Stimulated activated CD8-positive, alpha-beta memory T cell treated with anti-CD3 and anti-CD28 coated beads, Interleukin-2, amount 100 ng/mL, for 48 hours (primary cell): ENCODE measurements at places on chromosomes 11 and 22.

DNA sequence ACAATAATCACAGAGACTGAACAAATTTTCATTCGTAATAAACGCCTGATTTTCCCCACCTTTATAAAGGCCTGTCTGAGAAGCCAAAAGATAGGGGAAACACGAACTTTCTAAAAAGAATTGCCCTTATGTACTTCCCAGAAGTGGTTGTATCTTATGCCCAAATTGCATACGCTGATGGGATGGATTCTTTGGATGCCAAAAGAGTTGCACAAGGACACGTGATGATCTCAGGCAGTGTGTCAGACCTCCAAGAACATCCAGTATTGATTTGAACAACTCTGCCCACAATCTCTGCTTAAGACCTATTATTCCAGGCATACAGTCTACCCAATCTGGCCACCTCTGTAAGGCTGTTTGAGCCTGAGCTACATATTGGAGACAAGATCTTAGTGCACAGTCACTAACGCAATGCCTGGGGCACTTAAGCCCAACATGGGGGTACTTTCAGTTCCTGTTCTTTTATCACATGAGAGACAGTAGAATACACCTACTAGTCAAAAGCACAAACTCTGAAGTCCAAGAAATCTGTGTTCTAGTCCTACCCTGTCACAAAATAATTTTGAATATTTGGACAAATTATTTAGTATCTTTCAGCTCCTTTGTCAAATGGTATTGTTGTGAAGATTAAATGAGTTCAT is 38.9 kb downstream of the OR10A6 start:
- no peak for DNase-seq

GRCh38 chr11:105449100-105449734 is 160.7 kb upstream of the GRIA4 start:
- DNase-seq: no peak

DNA sequence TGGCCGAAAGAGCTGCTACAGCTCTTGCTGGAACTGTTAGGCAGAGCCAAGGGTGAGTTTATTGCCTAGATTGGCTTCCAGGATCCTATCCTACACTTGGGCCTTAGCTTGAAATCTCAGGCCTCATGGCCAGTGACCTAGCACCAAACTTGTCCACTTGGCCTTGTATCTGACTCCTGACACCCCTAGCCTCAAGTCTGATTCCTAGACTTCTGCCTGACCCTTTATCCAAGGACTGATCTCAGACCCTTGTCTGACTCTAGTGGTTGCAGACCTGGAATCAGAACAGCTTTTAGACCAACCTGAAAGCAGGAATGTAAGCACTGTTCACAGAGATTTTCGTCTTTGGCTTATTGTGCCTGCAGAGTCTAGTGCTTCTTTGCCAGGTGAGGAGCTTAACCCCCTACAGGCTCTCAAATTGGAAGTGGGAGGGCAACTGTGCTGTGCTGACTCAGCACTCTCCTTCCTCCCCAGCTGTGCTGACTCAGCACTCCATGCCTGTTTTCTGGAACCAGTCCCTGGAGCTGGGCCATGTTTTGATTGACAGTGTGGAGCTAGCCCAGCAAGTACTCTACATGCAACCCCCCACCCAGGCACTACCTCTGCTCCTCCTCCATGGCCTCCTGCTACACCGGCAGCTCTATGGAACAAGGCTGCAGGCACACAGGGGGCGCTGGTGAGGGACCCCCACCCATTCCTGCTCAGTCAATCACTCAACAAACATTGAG is 35.1 kb downstream of the RRP8 start:
- no peak for DNase-seq

GRCh38 chr11:131827430-131827829 is 457.0 kb downstream of the NTM start:
- DNase-seq: no peak

DNA sequence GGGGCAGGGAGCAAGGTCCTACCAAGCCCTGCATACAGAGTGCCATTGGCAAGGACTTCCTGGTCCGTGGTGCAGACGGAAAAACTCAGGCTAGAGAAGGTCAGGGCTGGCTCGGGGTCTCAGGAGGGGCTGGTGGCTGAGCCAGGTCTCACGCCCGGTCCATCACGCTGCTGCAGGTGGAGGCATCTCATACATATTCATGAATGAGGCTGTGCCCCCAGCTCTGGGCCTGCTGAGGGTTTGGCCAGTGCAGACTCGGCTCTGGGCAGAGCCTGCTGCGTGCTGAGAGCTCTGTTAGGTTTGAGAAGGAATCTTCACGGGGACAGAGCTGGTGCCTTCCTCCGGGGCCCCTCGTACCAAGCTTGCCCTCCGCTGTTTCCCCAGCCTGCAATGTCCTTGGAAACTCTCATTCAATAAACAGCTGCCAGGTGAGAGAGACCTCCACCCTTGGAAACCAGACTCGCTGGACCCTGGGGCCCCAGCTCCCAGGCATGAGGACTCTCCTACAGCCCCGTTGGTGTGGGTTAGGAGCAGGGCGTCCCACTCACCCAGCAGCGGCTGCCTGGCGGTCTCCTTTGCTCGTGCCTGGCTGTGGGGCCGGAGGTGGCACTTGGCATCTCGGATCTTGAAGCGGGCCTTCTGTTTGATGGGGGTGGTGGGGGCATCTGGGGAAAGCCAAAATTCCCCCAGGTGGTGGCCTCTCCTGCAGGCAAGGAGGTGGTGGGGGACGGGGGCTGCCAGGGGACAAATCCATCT is 33.9 kb upstream of the TTLL12 start:
- DNase-seq: no peak

- DNase-seq: no peak
Measured at GRCh38 chr11:8987446-8987845, 16.4 kb downstream of the NRIP3 start.

- DNase-seq: no peak
Measured at GRCh38 chr22:45934659-45935341, 42.2 kb downstream of the WNT7B start.

GRCh38 chr11:32435511-32435941 is at the start of gene WT1:
TSS of gene WT1 (minus strand) at chr11:32435539.
- no peak for DNase-seq

GRCh38 chr22:37474447-37475090 is 11.6 kb downstream of the MFNG start:
- DNase-seq: no peak

DNA sequence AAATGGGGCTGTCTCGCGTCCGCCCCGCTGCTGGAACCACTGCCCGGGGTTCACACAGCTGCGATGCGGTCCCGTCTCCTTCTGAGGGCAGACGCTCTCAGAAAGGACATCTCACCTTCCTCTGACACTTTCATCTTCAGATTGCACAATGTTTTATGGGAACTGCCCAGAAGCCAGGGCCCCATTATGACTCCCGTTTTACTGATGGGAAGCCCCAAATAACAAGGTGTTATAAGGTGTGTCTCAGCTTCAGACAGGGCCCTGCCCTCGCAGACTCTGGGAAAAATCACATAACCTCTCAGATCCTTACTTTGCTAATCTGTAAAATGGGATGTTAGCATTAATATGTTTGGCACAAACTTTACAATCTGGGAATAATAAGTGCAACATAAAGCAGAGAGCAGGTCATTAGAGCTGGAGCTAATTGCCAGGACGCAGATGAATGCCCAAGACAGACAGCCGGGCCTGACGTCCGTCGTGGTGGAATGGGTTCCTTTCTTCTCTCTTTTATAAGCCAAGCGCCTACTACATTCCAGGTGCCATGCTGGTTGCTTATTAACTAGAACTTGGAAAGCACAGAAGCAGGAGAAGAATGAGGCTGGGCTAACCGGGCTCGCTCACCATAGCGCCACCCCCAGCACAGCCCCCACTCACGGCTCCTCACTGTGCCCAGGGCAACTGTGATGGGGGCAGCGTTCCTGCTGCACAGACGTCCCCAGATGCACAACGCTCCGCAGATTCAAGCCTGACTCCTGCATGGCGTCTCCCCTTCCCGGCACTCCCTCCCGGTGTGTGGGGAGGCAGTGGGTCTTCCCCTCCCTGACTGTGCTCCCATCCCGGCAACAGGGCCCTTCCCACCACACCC is 43.8 kb downstream of the TRMU start:
- no peak for DNase-seq

DNA sequence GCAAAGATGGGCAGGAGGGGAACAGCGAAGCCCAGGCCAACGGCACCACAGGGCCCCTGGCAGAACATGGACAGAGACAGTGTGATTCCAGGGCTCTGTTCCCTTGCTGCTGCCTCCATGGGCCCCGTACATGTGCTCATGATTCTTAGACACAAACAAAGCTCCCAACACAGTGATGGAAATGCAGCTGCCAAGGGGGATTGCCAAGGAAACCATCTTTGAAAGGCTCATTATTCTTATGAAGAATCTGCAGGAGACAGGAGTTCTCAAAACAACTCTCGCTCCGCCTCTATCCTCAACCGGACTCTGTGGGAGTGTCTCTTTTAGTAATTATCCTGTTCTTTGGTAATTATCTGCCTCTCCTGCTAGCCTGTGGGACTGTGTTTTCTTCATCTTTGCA is 32.2 kb downstream of the SERPINH1 start:
- DNase-seq: no peak

DNA sequence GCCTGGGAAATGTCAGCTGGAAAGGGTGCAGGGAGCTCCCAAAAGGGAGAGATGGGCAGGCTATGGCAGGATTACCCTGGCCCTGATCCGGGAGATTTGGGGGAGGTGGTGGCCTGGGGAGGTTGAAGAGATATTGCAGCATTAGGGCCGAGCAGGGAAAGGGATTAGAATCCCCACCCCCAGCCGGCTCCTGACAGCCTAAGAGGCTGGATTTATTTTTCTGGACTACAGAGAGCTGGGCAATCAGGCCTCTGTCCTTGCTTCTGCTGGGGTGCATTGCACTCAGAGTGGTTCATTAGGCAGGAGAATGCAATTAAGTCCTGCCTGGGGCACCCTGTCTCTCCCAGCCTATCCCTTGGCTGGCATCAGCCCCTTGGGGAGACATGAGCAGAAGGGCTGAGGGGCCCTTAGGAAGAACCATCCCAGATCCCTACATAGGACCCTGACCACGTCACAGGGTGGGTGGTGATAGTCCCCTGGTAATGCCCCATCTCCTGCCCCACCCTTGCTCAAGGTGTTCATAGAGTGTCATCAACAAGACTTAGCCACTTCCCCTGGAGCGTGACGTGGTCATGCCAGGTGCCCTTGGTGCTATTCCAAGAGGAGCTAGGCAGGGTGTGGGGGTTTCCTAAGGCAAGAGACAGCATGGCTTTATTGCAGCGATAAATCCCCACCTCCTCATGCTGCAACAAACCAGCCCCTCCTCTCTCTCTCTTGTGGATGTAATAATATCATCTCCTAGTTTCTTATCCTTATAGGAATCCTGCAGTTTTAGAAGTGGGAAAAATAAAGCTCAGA is 38.4 kb upstream of the KLHL35 start:
- no peak for DNase-seq
